NCI-H748 treated with DMSO at 0.1 percent for 48 hours (cell line): ENCODE measurements at places on chromosomes 11 and 22.

GRCh38 chr11:79896258-79896657 is 455.4 kb upstream of the TENM4 start:
- no peak for DNase-seq

DNA sequence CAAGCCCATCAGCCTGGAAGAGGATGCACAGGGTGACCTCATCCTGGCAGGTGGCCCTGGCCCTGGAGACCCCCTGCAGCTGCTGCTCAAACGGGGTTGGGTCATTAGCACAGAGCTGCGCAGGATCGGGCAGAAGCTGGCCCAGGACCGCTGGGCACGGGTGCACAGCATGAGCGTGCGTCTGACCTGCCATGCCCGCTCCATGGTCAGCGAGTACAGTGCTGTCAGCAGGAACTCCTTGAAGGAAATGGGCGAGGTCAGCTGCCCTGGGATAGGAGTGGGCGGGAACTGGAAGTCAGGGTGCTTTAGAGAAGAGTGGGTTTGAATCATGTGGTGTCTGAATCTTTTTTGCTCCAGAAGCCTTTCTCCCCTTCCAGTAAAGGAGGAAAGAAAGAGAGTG is 61.1 kb downstream of the INSC start:
- DNase-seq: no peak

- DNase-seq: peak; percentile 22
Measured at GRCh38 chr11:112279901-112280267, 19.2 kb upstream of the PLET1 start.

DNA sequence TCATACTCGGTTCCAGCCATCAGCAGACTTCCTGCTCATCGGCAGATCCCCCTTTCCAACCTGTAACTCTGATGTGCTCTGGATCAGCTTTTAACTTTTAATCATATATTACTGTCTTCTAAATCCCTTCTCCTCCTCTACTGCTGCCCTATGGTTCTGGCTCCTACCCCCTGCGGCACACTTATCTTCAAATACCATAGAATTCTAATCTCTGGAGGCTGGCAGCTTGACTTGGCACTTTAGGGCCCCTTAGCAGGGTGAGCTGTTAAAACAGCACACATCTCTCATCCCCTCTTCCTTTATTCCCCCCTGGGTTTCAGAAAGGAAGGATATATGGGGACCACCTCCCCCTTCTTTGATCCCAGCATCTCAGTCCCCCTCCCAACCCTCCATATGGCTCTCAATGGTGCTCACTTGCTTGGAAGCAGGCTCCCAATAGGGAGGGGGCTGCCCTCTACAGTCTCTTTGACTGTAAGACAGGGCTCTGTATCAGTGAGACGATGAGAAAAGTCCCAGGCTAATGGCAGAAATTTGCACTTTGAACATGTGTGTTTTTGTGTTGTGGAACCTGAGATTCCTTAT is 4.4 kb upstream of the CNTF start:
- DNase-seq: no peak

DNA sequence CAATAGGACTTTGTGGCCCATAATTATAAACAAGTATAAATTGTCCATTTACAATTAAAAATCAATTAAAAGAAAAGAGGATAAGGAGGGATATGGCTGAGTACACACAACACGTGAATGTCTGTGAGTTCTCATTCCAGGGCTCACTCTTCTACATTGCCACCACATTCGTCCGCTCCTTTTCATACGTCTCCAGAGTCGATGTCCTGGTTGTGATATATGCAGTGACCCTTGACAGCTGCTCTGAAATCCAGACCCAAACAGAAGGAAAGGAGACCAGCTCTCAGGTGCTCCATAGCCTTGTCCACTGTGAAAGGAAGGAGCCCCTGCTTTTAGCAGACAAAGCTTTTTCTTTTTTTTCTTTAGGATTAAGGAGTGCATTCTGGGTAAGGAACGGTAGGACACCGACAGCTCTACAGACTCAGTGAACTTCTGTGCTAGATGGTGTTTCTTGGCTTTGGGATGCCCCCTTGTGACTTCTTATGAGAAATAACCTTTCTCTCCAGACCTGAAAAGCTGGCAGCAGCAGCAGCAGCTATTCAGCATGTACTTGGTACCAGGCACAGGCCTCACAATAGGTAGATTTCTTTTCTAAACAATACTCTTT is 19.7 kb upstream of the DNAJB13 start:
- peak; percentile 16 for DNase-seq

DNA sequence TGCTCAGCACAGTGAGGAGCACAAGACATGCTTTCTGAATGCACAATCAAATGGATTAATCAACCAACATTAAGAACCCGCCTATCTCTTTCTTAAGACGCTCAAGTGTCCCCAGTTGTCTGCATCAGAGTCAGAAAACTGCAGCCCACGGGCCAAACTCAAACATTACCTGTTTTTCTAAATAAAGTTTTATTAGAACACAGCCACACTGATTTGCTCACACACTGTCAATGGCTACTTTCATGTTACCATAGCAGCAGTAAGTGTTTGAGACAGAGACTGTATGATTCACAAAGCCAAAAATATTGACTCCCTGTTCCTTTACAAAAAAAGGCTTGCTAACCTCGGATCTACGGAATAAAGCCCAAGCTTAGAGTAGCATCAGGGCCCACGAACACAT is 49.0 kb upstream of the ISX start:
- no peak for DNase-seq

GRCh38 chr11:107999759-108000455 is 8.8 kb upstream of the CUL5 start:
- no peak for DNase-seq
